T-helper 2 cell (primary cell): ENCODE measurements at places on chromosomes 3 and 15.

GRCh38 chr15:69451951-69452691 lies 497 bp upstream of the RPLP1 start:
- no peak for DNase-seq

GRCh38 chr3:154884952-154885351 lies 195.2 kb upstream of the MME start:
- no peak for DNase-seq

DNA sequence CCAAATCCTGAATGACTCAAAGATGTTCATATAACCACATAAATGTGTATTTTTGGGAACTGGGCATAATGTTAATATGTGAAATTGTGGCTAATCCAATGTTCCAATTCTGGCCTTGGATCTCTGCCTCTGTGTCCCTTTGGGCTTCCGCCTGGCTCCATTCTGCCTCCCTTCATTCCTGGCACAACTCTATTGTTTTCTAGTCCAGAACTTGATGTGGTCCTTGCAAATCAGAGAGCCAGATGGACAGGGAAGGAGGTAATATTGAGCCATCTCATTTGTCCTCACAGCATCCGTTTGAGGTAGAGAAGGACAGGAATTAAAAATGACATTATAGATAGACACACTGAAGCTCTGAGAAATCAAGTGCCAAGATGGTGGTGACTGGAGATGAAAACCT lies 355.7 kb upstream of the TBL1XR1 start:
- DNase-seq, result no peak

DNA sequence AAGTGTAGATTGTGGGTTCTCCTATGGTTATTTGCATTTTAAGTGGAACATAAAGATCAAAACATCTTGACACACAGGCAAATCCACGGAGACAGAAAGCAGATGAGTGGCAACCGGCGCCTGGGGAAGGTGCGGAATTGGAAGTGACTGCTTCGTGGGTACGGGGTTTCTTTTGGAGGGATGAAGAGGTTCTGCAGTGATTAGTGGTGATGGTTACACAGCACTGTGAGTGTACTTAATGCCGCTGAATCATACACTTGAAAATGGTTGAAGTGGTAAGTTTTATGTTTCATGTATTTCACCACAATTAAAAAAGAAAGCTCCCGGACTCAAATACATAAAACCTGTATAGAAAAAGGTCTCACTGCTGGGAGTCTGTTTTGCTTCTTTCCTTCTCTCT lies 18.5 kb upstream of the VPS33B start:
- DNase-seq, result no peak

DNA sequence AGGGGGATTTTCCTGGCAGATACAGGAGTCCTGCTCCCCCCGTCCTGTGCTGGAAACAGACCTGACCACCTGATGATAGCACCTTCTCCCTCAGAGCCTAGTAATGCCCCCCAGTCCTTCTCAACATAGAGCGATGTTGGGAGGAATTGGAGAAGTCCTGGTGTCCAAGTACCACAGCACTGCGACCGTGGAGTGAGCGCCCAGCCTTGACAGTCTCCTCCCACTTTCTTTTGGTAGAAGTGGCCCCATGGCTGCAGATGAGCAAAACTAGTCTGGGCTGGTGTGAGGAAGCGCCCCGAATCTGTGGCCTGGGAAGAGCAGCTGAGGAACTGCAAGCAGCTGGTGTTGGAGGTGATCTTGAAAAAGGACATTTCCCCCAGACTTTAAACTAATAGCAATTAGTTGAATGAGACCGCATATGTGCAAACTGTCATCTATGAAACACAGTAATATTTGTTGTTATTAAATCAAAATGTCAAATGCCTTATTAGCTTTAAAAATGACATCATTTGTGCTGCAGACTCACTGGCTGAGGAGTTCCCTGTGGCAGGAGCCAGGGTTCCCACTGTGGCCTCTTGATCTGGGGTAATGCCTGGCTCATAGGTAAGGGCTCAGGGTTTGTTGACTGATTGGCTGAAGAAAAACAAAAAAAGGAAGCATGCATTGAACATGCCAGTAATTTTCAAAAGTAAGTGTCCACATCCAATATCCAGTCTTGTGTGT lies 121.8 kb downstream of the CACNA2D3 start:
- DNase-seq, result no peak

- no peak for DNase-seq
These were observed 51.2 kb downstream of the HACD2 start for GRCh38 chr3:123533554-123534159.

DNA sequence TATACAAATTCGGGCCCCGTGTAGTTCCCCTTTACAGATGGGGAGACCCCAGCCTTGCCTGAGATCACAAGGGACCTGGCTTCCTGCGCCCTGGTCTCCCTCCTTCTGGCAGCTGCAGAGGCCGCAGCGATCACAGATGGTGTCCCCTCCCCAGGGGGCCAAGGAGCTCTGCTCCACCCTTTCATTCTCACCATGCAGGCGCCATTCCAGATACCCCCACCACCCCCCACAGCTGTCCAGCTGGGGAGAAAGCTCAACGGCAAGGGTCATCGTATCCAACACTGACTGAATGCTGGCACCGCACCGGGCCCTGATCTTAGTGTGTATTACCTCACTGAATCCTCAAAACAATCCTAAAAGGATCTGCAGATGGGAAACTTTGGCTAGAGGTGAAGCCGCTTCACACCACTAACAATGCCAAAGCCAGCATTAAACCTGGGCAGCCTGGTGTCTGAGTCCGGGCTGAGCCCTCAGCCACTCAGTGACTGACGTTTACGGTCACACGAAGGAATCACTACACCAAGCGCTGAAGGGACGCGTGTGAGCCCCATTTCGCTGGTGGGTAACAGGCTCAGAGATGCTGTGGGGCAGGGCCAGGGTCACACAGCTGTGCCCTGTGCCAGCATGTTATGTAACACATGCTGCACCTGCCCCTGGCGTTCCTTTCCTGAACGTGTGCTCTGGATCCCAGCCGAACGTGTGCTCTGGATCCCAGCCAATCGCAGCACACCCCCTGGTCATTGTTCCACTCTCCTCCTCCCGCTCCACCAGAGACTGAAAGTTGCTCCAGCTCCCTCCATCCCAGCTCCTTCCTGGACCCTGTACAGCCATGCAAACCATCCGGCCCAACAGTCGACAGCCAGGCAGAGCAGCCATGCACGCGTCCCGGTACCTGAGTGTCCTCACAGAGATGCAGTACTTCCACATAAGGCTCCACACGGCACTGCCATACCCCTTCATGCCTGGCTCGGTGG lies 51.8 kb downstream of the IQSEC1 start:
- no peak for DNase-seq

DNA sequence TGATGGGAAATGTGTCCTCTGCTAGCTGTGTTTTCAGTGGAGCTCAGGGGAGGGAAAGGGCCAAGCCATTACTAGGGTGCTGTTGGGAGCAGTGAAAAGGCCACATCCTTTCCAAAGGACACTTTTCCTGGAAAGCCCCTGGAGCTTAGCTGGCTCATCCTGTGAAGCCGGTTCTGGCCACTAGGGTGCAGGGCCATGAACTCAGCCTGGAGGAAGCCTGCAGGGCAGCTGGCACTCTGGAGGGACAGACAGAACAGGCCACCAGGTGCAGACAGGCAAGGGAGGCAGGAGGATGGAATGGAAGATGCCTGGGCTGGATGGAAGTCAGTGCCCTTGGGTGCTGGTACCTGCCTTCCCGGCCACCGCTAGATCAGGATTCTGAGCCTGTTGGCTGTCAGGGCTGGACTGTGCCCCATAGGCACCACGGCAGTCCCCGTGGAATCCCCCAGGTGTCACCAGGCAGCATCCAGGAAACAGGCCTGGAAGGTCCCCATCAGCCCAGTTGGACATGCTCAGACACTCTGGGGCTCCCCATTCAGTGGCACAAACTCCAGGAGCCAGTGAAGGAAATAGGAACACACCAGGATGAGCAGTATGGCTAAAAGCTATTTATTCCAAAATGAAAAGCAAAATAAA lies 76.2 kb upstream of the C2CD4B start:
- DNase-seq, result no peak

- DNase-seq, result no peak
These were observed 105.8 kb upstream of the GAP43 start for GRCh38 chr3:115517457-115518050.

- no peak for DNase-seq
These were observed 204.8 kb downstream of the MAGI1 start for GRCh38 chr3:65833761-65834505.

DNA sequence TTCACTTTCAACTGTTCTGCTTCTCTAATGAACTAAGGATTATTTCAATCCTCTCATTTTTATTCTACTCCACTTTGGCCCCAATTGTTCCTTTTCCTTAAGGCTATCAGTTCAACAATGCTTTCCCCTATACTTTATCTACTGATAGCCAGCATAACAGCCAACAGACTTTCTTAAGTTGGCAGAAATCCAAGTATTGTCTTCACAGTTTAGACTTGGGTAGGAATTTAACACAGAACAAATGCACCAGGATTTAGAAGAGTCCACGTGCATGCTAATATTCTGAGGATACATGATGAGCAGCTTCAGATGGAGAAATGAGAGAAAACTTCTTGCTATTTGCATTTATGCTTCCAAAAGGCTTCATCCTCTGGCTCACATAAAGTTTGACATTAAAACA lies 54.8 kb downstream of the FBN1 start:
- DNase-seq, result no peak

DNA sequence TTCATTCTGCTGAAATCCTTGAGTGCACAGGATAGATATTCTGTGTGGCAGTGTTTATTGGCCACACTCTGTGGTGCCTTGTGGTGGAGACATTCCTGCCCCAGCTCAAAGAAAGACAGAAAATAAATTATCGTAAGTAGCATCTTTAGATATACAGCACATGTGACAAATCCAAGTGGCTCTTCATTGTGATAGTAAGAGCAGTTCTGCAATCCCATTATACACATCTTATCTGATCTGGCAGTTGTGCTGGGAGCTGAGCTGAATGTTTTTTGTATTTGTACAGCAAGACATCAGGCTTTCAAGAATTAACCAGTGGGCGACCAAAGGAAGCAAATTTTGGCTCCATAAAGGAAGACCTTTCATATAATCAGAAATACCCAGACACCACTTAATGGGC lies 235.3 kb upstream of the MRPL3 start:
- DNase-seq, result no peak

DNA sequence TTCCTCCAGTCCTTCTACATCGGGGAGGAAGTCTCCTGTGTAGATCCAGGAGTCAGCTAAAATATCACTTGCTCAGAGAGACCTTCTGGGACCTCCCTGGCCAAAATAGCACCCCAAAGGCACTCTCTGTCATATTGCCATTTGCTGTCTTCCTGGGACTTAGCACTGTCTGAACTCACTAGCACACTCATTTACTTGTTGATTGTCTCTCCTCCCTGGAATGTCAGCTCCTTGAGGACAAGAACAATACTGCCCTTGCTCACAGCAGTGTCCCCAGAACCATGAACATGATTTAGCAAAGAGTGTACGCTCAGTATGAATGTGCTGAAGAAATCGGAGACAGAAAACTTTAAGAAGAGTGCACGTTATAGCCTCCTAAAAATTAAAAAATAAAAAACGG lies 202.9 kb downstream of the STT3B start:
- DNase-seq, result no peak

GRCh38 chr3:14821151-14821550 lies 2.4 kb downstream of the FGD5 start:
- DNase-seq, result no peak

DNA sequence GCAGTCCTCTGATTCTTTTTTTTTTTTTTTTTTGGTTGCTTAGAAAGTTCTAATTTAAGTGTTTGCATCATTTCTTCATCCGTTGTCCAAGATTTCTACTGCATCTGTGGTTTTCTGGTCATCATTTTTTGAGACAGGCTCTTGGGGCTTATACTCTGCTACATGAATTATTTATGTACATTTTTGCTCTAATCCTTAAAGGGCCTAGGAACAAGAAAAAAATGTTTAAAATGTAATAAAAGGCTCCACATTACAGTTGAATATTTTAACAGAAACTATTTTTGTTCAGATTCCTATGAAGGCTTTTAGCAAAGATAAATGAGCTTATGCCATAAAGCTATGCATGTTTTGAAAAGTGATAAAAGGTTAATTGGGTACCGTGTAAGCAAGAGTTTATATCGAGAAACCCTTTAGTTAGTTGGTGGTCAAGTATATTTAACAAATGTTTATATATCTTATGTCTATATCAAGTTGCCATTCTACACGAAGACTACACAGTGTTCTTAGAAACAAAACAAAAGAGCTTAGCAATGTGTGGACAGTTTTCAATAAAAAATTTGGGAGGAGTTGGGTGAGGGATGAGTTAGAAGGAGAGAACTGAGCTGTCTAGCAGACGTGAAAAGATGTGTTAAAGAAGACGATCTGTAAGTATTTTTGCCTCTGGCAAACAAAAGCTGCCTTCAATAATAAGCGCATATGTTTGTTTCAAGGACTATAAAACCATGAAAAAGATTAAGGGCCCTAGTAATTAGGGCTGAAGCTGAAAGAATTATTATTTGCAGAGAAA lies 563.6 kb upstream of the NAALADL2 start:
- DNase-seq, result no peak

DNA sequence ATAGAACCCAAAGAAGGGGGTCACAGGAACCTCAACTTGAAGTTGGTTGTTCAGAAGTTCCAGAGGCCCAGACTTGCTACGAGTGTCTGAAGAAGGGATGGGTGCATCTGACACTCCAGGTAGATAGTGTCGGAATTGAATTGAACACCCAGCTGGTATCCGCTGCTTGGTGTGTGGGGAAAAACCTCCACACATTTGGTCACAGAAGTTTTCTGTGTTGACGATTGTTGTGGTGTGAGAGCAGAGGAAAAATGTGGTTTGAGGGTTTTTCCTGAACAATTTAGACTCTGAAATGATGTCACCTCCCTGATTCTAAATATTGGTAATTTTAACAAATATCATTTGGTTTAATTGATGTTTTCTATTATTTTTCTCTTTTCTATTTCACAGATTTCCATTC lies 218.8 kb upstream of the CTNNB1 start:
- DNase-seq, result no peak

DNA sequence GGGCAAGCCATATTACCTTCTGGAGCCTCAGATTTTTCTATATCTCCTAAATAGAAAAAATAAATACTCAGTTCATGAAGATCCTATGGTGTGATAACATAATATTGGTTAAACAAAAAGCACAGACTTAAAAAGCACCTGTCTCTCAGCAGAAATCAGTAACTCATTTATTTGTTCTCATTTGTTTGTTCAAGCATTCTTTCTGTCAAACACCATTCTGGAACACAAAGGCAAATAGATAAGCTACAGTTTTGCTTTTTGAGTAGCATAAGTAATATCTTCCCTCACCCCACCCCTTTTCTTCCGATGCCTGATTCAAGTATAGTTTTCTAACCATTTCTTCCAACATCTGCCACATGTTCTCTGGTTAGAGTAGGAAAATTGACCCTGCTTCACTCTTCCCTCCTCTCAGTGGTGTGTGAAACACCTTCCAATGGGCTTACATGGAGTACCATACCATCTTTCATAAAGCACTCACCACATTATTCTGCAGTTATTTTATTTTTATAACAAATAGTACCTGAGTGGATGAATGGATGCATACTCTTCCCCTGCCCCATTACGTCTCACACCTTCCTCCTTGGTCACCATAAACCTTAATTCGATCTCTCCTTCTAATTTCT lies 8.4 kb upstream of the IL1RAP start:
- DNase-seq, result no peak

- peak; percentile 16 for DNase-seq
These were observed 558.7 kb upstream of the KCNMB2 start for GRCh38 chr3:177977381-177978158.
